ENCODE measurements at places on chromosomes 16 and 17. TPM values are rescaled to one million over a fixed set of nuclear protein-coding genes. Genes with fewer than 3 reads are reported as not detected.

PPP1R27 gene
- not detected for total RNA-seq

TP53TG3C gene
- not detected for total RNA-seq

TP53TG3F gene
- total RNA-seq = not detected

STAT5B gene
- total RNA-seq = 14.1 TPM

TSPAN10 gene
- 4.5 TPM for total RNA-seq

OTOP3 gene
- not detected for total RNA-seq

SMIM36 gene
- total RNA-seq = not detected

BICDL2 gene
- not detected for total RNA-seq

VAT1L gene
- total RNA-seq = 4.6 TPM

TRIM72 gene
- not detected for total RNA-seq

RASL10B gene
- total RNA-seq = 1.5 TPM

ATXN2L gene
- total RNA-seq = 45.5 TPM

KRT33B gene
- not detected for total RNA-seq

GCGR gene
- total RNA-seq = not detected

CLDN6 gene
- 1.1 TPM for total RNA-seq

TXNL4B gene
- total RNA-seq = 24.8 TPM

CSH2 gene
- not detected for total RNA-seq

ZNF652 gene
- 27.7 TPM for total RNA-seq

MYCBPAP gene
- total RNA-seq = 1.7 TPM
